ENCODE measurements at places on chromosomes 7 and 10. TPM values are rescaled to one million over a fixed set of nuclear protein-coding genes. Genes with fewer than 3 reads are reported as not detected.

GRCh38 chr7:16130111-16131110, 290.9 kb downstream of the CRPPA start:
- H3K4me3 ChIP-seq, result no peak overlapping the region
- H3K36me3 ChIP-seq, result no peaks in the 10 kb centered on the region
- peak overlapping the region; percentile 82 for H3K27ac ChIP-seq
- peak; percentile 35 for DNase-seq

Gene PSMC2
- 144 TPM for total RNA-seq

- no peak for DNase-seq
- peaks cover 13% of the 10 kb centered on the region for H3K27me3 ChIP-seq
- H3K4me1 ChIP-seq, result no peaks in the 10 kb centered on the region
- H3K36me3 ChIP-seq, result no peaks in the 10 kb centered on the region
- H3K27ac ChIP-seq, result no peak overlapping the region
Measured at GRCh38 chr10:62850646-62851045, 34.5 kb upstream of the EGR2 start.

DNA sequence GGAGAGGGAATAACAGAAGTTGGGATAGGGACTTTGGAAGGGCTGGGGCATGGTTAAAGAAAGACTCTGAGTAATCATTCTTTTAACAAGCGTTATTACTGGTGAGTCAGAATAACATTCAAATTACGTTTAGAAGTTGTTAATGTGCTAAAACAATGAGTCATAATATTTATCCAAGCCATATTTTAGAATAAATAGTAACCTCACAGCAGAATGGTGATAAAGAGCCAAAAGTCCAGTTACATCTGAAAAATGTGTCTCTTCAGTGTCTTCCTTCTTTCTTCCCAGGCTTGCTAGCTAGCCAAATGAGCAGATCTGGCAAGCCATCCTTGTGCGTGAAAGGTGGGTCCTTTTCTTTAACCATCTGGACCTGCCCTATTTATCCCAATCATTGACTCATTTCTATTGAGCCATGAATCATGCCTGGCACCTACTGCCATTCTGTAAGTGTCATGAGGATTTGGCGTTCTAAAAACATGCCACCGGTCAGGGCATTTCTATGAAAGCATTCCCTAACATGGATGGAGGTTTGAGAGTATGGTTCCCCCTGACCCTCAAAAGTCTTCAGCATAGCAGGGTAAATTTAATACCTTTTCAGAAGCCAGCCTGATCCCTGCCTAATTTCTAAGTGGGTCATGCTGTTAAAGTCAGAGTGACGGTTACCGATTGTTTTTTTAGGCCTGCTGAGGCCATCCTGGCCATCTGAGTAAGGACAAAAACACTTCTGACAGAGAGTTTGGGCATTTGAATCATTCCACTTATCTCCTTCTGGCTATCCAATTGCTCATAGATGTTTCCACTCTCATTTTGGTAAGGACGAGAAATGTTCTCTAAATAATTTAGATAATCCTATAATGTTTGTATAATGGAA, 26.9 kb downstream of the MYPN start:
- H3K36me3 ChIP-seq, result no peaks in the 10 kb centered on the region
- peak overlapping the region; percentile 15 for H3K4me3 ChIP-seq
- peak; percentile 92 for DNase-seq
- H3K4me1 ChIP-seq, result peaks cover 31% of the 10 kb centered on the region
- H3K27me3 ChIP-seq, result no peaks in the 10 kb centered on the region

Gene RADIL
- 0.22 TPM for total RNA-seq

Gene AUTS2
- 68.2 TPM for total RNA-seq

DNA sequence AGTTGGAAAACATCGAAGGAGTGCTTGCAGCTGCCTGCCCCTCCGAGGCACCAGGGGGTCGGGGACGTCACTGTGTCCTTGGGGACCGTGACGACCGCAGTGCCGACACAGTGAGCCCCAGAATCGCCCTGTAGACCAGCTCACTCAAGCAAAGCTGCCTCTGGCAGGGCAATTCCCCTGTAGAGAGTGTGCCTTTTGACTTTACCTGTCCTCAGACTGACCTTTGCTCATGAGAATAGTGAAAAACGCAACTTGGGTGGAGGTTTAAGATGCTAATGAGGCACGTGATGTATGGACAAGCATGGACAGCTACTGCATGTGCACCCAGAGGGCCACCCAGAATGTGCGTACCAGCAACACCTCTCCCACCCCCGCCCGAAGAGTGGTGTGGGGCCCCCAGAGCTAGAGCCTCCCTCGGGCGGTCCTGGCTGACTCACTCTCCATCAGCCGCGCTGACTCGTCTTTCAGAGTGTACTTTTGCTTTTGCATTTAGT, 271.9 kb downstream of the ADARB2 start:
- no peak overlapping the region for H3K4me3 ChIP-seq
- H3K27ac ChIP-seq, result no peak overlapping the region
- no peaks in the 10 kb centered on the region for H3K4me1 ChIP-seq
- no peaks in the 10 kb centered on the region for H3K36me3 ChIP-seq

DNA sequence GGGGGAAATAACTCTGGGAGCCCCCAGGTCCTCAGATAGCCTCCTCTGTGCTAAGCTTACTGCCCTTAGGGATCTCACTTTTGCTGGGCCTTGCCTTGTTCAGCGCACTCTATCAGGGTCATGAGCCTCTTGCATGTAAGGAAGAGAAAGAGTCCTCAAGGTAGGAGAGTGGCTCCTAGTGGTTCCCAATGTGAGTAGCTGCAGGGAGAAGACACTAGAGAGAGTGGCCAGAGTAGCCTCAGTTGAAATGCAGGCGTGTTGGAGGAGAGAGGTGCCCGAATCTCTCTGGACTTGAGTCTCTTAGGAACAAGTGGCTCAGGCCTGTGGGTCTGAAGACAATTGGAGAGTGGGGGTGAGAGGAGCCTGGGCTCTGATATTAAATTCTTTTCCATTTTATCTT, 94.3 kb upstream of the SORCS3 start:
- DNase-seq, result no peak
- no peaks in the 10 kb centered on the region for H3K36me3 ChIP-seq
- H3K4me1 ChIP-seq, result no peaks in the 10 kb centered on the region
- H3K27me3 ChIP-seq, result peaks cover 2% of the 10 kb centered on the region
- no peak overlapping the region for H3K27ac ChIP-seq

Gene ATG9B
- total RNA-seq, result 1.8 TPM

Gene SYT15B
- 1.5 TPM for total RNA-seq

Gene SFTPA1
- total RNA-seq, result not detected

Gene AS3MT
- 0.34 TPM for total RNA-seq

GRCh38 chr10:121556455-121556854, 41.8 kb downstream of the FGFR2 start:
- no peak overlapping the region for H3K4me3 ChIP-seq
- no peaks in the 10 kb centered on the region for H3K27me3 ChIP-seq
- DNase-seq, result no peak
- no peaks in the 10 kb centered on the region for H3K4me1 ChIP-seq
- no peaks in the 10 kb centered on the region for H3K36me3 ChIP-seq
- H3K27ac ChIP-seq, result no peak overlapping the region

DNA sequence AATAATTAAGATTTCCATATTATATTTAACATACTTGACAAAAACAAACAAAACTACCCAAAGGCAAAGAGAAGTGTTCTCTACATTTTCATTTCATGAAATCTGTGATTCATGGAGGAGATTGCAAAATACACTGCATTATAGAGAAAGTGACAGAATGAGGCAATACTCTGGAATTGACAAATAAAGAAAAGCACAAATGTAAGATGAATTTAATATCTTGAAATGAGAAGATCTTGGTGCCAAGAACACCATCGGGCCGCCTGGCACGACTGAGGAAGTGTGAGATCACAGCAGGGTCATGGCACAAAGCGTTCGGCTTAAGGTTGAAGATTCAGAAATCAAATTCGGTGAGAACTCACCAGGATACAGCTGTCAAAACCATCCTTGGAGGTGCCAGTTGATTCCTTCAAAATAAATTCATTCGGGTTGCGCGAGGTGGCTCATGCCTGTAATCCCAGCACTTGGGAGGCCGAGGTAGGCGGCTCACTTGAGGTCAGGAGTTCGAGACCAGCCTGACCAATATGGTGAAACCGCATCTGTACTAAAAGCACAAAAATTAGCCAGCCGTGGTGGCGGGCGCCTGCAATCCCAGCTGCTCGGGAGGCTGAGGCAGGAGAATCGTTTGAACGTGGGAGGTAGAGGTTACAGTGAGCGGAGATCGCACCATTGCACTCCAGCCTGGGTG, 174.0 kb upstream of the PFKP start:
- no peaks in the 10 kb centered on the region for H3K36me3 ChIP-seq
- no peaks in the 10 kb centered on the region for H3K4me1 ChIP-seq
- H3K27ac ChIP-seq, result no peak overlapping the region
- no peak overlapping the region for H3K4me3 ChIP-seq
- no peak for DNase-seq

DNA sequence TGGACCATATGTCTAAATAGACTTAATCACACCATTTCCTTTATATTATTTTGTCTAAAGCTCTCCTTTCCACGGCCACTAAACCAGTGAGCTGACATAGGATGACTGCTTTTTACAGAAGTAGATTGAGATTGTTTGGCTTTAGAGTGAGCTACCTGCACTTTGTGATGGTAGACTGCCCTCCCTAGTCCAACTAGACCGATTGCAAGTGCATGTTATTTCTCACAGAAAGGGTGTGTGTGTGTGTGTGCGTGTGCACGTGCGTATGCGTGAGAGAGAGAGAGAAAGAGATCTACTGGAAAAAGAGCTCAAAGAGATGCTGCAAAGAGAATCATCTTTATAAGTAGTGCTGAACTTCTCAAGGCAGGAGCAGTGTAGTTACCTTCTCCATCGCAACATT, 60.7 kb downstream of the VCL start:
- peaks cover 21% of the 10 kb centered on the region for H3K4me1 ChIP-seq
- no peaks in the 10 kb centered on the region for H3K27me3 ChIP-seq
- no peak overlapping the region for H3K4me3 ChIP-seq
- peaks cover 11% of the 10 kb centered on the region for H3K36me3 ChIP-seq

- no peaks in the 10 kb centered on the region for H3K4me1 ChIP-seq
- no peaks in the 10 kb centered on the region for H3K36me3 ChIP-seq
- no peaks in the 10 kb centered on the region for H3K27me3 ChIP-seq
Measured at GRCh38 chr7:21367081-21367480, 60.8 kb upstream of the SP4 start.

DNA sequence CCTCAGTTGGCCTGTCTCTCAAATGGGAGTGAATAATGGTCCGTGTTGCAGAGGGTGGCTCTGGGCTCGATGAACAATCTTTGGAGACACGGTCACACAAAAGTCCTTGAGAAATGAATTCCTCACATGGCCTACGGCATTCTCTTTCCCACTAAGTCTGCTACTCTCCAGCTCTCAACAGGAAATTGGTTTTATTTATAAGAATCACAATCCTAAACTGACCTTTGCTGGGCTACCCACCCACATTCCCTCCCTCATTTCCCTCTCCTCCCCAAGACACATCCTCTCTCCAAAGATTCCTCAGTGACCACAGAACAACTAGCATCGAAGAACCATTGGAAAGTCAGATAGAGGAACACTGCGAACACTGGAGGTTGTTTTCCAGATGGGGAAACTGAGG, 4.7 kb downstream of the AFAP1L2 start:
- H3K27me3 ChIP-seq, result peaks cover 3% of the 10 kb centered on the region
- H3K4me3 ChIP-seq, result no peak overlapping the region
- H3K4me1 ChIP-seq, result peaks cover 22% of the 10 kb centered on the region
- H3K36me3 ChIP-seq, result no peaks in the 10 kb centered on the region
- DNase-seq, result peak; percentile 22
